ENCODE measurements at places on chromosomes 12 and 14.

DNA sequence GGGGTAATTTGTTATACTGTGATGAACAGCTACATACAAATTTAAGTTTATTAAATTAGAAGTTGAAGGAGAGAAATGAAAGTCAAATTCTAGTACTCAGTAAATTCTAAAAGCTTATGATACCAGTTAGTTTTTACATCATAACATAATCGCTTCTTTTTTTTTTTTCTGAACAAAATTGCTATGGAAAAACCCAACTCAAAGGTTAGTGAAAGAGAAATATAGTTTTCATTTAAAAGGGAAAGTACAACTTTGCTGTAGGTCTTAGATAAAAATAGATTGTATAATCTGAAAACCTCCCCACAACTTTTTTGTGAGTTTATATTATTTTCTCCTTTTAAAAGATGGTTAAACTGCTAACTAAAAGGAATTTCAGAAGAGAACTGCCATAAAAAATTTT, 53.7 kb upstream of the LRRK2 start:
- DNase-seq: no peak

DNA sequence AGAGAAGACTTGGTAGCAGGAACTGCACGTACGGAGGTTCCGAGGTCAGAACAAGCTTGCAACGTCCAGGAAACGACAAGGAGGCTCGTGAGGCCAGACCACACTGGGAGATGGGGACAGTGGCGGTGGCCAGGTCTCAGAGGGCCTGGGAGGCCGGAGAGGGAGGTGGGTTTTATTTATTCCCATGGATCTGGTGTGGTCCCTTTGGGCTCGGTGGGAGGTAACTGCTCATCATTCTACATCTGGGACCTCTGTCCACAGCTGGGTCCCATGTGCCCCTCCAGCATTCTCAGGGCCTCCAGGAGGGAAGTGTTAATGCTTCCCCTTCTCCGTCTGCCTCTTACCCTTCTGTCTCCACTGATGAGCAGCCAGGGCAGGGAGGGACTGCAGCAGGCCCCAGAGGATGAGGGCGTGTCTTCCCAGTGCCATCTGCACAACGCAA, 35.7 kb upstream of the NCOR2 start:
- peak; percentile 38 for DNase-seq

DNA sequence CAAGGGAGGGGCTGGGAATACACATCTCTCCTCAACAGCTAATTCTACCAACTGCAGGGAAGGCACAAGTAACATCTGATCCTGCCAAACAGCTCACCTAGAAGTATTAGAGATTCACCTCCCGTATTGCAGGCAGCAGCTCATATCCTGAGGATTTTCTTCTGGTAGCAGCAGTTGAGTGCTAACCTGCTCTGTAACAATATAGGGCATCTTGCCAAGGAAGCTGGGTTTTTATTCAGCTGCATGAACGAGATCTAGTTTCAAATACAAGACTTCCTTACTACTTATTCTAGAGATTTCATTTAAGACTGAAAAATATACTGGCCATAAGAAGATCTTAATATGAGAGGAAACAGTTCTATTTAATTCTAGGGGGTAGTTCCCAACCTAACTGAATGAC, 261.4 kb upstream of the USP15 start:
- no peak for DNase-seq

DNA sequence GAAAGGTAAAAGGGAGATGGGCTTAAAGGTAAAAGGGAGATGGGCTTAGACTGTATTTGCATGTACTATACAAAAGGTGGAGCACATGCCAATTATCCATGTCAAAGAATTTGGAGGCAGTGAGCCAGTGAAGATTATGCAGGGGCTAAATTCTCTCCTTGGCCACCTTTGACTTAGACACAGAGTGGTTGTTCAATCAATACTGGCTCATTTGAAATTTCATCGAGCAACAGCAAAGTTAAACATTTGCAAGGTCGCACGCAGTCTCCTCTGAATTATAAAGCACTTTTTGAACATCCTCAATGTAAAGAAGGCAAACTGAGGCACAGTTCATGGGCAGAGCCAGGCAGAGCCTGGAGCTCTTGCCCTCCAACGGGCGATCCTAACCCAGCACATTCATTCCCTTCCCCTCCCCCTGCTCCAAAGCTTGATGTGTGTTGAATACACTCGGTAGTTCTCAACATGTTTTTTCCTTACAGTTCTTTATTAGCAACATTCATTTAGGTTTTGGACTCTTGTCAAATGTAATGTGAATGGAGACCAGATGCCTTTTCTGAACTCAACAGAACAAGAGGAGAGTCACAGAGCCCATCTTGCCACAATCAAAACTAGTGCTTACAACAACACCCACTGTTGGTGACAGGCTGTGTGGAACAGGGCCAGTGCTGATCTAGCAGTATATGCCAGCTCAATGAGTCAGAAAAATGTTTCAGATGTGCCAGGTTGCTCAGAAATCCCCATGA, 169.7 kb upstream of the G2E3 start:
- no peak for DNase-seq

DNA sequence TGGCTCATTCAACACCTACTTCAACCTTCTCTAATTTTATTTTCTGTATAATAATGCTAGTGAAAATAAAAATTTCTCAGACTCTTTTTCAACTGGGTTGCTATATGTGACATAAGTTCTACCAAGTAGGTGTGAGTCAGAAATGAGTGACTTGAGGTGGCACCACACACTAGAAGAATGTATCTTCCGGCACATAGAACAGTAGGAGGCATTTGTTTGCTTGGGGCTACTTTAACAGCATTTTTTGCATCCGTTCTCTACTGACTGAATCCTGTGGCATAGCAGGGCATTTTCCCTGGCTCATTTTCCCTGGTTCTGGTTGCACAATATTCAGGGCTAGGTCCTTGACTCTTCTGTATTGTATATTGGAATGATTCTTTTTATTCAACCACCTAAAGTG, 194.0 kb upstream of the SLC16A7 start:
- no peak for DNase-seq

- DNase-seq: no peak
Measured at GRCh38 chr12:34290381-34290995, 268.2 kb downstream of the ALG10 start.

DNA sequence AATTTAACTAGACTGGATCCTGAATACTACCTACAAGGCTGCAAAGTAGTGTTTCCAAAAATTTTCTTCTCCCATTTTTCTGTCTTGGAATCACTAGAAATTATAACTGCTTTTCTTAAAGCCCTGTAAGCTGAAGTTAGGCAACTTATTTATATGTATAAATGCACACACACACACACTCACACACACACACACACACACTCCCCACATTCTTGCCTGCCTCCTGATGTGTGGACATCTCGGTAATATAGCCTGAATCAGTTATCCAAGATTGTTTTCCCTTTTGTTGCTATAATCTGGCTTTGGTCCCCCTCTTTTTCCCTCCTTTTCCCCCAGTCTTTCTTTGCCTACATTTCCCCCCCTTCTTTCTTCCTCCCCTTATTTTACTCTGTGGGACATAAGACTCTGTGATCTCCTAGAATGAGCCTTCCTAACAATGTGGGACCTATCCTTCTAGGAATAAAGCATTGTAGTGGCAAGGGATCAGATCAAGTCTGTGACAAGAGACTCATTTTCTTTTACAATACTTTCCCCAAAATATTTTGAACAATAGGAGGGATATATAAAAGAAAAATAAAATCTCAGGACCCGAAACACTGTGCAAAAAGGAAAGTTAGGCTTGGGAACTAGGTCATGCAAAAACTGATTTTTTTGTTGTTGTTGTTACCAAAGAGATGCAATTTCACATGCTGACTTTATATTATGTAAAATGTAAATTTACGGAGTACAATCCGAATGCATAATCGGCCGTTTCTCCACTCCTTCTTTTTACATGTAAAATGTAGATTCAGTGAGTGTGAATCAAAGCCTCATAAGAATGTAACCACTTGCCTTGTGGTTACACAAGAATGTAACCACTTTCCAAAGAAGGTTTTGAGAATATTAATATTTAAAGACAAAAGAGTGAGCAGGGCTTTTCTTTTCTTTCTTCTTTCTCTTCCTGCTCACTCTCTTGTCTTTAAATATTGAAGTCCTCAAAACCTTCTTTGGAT, 26.3 kb upstream of the CD69 start:
- DNase-seq: no peak

- no peak for DNase-seq
Measured at GRCh38 chr12:1250641-1251040, 259.6 kb downstream of the ERC1 start.

DNA sequence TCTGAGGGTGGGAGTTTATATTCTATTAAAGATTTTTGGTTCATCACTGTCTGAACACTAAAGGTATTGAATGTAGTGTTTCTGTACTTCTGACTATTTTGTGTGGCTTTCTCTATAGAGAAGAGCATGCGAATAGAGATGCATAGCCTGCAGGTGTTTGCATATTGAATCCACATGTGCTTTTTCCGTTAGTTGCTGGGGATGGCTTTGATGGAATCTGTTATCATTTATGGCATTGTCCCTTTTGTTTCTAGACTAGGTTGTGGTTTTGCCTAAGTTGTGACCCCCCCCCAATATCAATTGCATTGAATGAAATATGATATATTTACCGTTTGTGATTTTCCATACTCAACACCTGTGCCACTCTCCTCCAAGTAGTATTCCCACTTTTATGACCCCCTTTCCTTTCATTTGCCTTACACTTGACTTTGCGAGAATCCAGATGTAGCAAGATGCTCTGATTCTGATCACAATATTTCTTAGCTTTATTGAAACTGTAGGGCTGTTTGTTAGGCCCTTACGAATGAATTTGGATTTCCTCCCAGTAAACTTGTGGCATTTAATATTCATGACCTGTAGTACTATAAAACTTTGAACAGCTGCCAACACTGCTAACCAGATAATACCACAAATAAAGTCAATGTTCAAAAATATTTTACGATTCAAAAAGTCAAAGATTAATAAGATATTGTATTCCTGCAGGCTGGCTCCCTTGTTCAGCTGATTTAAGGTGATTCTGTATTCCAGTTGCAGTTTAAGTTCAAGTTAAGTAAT, 176.4 kb downstream of the TMTC2 start:
- no peak for DNase-seq

DNA sequence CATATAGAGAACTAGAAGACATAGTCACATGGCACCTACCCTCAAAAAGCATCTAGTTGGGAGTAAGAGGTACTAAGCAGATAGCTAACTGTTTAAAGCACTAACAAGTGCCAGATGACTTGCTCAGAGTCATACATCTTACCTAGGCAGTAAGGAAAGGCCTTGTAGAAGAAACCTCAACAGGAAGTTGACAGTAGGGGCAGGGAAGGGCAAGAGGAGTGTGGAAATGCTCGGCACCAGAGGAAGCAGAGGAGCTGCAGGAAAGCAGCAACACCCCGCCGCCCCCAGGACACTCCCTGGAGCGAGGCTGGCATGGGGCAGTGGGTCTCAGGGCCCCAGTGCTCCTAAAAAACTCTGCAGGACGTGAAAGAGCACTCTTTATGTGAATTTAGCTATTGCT, 92.9 kb downstream of the PPP2R5C start:
- no peak for DNase-seq

- DNase-seq: no peak
Measured at GRCh38 chr14:75429562-75429961, 1.7 kb downstream of the JDP2 start.

- DNase-seq: no peak
Measured at GRCh38 chr14:60652674-60653651, 3.7 kb upstream of the SIX1 start.

GRCh38 chr14:93286212-93286890, 46.5 kb downstream of the BTBD7 start:
- DNase-seq: peak; percentile 22

DNA sequence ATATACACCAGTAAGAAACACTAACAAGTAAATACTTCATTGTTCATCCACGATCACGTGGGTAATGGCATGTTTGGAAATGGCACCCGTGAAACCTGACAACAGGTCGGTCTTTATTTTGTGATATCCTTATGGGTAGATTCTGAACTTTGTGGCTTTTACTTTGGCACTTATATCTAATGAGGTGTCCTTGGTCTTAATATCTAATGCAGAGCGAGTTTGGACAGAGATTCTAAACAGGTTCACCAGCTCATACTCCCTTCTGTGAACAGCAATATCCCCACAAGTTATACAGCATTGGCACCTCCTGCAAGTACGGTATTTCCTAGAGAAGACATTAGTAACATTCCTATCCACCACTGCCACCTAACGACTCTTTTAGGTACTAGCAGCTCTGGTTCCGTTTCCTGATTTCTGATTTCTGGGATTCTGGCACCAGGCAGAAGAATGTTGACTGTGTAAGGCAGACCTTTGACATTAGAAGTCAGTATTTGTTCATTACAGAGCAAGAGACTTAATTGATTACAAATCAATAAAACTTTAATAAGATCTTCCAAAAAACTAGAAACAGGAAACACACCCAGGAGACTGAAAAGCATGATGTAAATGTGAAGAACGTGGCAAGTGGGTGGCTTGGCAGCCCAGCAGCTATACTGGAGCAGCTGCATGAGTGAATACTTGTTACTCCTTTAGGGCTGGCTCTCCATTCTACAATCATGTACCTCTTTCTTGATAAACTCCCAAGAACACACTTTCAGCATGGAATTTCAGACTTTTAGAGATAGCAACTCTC, 2.5 kb downstream of the ANG start:
- DNase-seq: peak; percentile 59

DNA sequence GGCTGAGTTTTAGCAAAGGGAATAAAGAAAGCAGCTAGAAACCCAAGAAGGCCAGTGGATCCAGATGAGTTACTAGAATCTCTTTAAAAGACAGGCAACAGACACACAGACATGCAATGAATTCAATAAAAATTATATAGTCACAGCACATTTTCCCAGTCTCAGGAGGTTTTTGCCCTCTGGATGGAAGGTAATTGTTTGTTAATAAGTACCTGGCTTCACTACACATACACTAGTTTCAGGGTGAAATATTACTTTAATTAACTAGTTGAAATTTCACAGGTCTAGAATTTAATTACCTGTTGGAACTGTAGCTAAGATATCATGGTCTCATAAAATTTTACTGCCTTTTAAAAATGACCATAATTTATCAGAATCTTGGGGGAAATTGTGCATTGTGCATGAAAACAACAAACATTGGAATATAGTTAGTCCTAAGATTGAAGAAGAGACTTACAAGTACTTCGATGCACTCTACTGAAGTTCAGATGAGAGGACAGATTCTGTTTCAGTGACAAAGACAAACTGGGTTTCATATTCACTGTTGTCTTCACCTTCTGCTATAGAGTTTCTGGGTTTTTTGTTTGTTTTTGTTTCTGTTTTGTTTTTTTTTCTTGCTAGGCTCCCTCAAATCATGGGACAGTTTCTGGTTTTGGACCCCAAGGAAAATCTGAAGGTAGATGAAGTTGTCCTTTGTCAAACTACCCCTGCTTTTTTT, 277.0 kb upstream of the GARIN6 start:
- no peak for DNase-seq
